A673 (cell line): ENCODE measurements at places on chromosomes 2 and 18. TPM values are rescaled to one million over a fixed set of nuclear protein-coding genes. Genes with fewer than 3 reads are reported as not detected.

DNA sequence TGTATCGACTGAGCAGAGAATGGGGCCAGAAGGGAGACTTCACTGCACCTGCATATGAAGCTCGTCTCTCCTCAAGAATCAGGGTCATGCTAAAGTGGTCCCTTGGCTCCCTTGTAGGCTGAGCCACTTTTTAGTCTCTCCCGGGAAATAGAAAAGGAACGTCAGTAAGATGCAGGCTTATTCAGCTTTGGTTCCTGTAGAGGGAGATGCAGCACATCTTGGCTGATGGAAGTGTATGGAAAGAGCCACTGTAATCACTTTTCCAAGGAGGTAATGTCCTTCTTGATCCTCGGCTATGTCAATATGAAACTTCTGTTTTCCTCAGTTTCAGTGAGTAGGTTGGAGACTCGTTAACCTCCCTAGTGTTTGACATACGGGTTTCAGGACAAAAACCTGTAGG lies 235.2 kb downstream of the GCA start:
- DNase-seq = no peak
- H3K27ac ChIP-seq = no peak overlapping the region
- no peaks in the 10 kb centered on the region for H3K27me3 ChIP-seq
- no peak overlapping the region for H3K4me3 ChIP-seq

Gene ACTG2
- 0.59 and 2.7 TPM in 2 replicates for total RNA-seq

- no peak for DNase-seq
- no peaks in the 10 kb centered on the region for H3K4me1 ChIP-seq
- H3K4me3 ChIP-seq = no peak overlapping the region
- no peak overlapping the region for H3K27ac ChIP-seq
- no peaks in the 10 kb centered on the region for H3K27me3 ChIP-seq
- no peaks in the 10 kb centered on the region for H3K36me3 ChIP-seq
Observed at GRCh38 chr2:119713819-119714490, 35.0 kb downstream of the TMEM177 start.

GRCh38 chr2:142756430-142756829 lies 121.0 kb upstream of the KYNU start:
- no peaks in the 10 kb centered on the region for H3K4me1 ChIP-seq
- no peak overlapping the region for H3K27ac ChIP-seq
- H3K27me3 ChIP-seq = no peaks in the 10 kb centered on the region
- H3K4me3 ChIP-seq = no peak overlapping the region

DNA sequence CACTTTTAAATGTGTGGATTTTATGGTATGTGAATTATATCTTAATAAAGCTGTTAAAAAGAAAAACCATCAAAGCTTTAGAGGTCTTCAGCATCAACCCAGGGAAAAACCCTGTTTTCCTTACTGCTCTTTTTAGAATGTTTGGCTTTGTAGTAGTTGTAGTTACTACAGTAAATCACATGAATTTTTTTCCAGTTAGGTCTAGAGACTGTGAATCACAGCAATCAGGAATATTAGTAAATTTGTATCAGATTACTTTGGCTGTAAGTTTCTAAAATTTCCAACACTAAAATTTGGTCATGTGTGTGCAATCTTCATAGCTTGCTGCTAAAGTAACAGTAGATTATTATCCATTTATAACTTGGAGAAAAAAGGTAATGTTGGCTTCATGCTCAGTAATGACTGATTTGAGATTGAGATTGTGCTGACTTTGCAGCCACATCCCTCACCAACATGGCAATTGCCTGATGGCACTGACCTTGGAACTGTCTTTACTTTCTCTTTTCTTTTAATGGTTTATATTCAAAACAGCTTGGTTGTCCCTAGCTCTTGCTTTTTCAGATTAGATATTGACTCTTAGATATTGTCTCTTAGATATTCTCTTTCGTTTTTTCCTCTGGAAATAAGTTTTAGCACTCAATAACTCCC lies 41.1 kb downstream of the LCLAT1 start:
- no peaks in the 10 kb centered on the region for H3K36me3 ChIP-seq
- no peaks in the 10 kb centered on the region for H3K27me3 ChIP-seq
- H3K4me3 ChIP-seq = no peak overlapping the region
- no peak overlapping the region for H3K27ac ChIP-seq
- peaks cover 12% of the 10 kb centered on the region for H3K4me1 ChIP-seq

DNA sequence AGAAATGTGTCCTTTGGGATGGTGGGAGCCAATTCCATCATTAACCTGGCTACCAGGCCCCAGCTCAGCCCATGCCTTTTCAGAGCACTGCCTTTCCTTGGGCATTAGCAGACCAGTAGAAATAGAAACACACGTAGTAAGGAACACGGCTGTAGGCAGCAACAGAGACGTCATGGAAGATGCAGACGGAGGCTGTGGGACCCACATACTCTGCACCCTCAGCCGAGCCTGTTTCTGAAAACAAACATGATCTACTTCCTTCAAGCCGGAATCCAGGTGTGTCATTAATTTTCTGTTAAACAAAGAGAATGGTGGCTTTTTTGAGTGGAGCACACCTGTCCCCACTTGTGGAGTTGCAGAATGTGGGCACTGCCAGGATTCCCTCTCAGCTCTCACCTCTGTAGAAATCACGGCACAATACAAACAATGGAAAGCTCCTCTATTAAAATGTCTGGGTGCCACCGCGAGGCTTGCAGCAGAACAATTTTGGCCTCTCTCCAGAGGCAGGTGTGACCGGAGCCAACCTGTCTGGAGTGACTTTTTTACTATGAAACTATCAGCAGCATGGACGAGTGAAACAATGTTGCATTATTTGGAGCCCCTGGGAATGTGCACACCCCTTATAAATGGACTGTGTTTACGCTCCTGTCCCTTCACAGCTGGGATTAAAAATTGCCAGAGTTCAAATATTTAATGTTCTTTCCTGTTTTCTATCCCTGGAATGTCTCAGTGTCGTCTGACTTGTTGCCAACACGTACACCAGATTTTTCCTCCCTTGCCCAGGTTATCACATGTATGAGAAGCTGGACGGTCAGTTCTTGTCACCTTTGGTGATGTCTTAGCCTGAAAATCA lies 31.7 kb downstream of the SPP2 start:
- no peak overlapping the region for H3K4me3 ChIP-seq
- H3K4me1 ChIP-seq = no peaks in the 10 kb centered on the region
- H3K36me3 ChIP-seq = no peaks in the 10 kb centered on the region

DNA sequence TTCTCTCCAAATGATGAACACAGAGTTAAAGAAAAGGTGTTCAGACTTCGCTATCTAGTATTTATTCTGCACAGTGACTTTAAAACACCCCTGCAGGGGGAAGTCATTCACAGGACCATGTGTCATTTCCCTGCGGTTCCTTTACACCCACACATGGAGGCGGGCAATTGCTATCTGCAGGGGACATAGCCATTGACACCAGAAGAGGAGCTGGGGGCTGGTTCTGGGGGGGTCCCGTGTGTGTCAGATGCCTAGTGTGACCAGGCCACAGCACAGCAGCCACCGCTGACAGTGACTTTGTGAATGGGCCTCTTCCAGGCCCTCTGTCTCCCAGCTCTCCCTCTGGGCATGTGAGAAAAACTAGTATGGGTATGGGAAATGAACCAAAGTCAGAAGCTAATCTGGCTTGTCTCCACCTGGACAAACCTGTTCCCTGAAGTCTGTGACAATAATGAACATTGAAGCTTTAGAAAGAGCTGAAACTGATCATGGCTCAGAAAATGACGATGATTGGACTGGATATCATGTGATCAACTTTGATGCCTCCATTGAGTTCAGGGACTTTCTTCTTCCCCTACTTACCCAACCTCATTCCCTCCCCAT lies 7.5 kb upstream of the GBX2 start:
- H3K27ac ChIP-seq = no peak overlapping the region
- peaks cover 82% of the 10 kb centered on the region for H3K27me3 ChIP-seq

Gene GCG
- not detected in 2 replicates for total RNA-seq

DNA sequence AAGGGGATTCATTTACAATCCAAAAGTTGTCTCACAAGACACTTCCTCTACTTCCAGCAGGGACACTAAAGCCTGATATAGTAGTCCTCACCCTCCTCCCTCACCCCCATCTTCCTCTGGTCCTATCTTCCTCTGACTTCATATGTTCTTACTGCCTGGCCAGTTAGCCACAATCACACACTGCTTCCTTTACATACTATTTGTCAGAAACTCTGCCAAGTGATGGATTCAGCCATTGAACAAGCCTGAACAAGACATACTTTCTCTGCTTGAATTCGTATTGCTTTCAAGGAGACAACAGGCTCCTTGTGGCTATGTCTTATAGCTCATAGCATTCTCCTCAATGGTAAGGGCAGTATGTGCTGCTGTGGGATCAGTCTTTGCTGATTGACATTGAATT lies 672.2 kb downstream of the BCL11A start:
- no peak for DNase-seq
- no peaks in the 10 kb centered on the region for H3K4me1 ChIP-seq
- no peak overlapping the region for H3K4me3 ChIP-seq
- no peak overlapping the region for H3K27ac ChIP-seq
- H3K36me3 ChIP-seq = no peaks in the 10 kb centered on the region

GRCh38 chr2:176763851-176764404 lies 448.7 kb upstream of the HNRNPA3 start:
- H3K36me3 ChIP-seq = no peaks in the 10 kb centered on the region
- no peak overlapping the region for H3K4me3 ChIP-seq
- no peak for DNase-seq
- H3K4me1 ChIP-seq = peaks cover 31% of the 10 kb centered on the region

DNA sequence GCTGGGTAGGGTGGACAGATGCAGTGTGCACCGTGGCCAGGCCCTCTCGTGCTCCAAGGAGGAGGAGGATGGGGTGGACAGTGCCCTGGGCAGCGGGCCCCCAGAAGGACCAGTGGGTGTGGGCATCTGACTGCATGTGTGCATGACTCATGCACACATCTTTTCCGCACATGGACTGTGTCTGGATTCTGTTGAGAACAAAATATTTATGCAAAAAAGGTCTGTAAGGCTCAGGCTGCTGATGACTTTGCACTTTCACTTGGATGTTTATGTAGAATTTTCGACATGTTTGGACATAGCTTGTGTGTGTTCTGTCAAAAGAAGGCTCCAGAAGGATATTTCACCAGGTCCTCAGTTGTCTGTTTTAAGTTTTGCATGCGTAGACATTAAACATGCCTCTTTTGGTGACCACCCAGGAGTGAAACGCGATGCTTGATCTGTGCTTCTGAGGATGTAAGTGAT lies 45.6 kb downstream of the MTCL1 start:
- H3K4me1 ChIP-seq = peaks cover 24% of the 10 kb centered on the region
- no peak overlapping the region for H3K4me3 ChIP-seq
- DNase-seq = peak; percentile 37
- no peaks in the 10 kb centered on the region for H3K27me3 ChIP-seq
- no peaks in the 10 kb centered on the region for H3K36me3 ChIP-seq

Gene TMEM198
- total RNA-seq = 4.6 and 7.6 TPM in 2 replicates

- H3K4me1 ChIP-seq = no peaks in the 10 kb centered on the region
- no peak for DNase-seq
- no peaks in the 10 kb centered on the region for H3K27me3 ChIP-seq
- H3K27ac ChIP-seq = no peak overlapping the region
- H3K36me3 ChIP-seq = no peaks in the 10 kb centered on the region
Observed at GRCh38 chr2:165287094-165287778, 48.0 kb downstream of the SCN2A start.

Gene TNFRSF11A
- total RNA-seq = 0.37 TPM in 2 replicates

DNA sequence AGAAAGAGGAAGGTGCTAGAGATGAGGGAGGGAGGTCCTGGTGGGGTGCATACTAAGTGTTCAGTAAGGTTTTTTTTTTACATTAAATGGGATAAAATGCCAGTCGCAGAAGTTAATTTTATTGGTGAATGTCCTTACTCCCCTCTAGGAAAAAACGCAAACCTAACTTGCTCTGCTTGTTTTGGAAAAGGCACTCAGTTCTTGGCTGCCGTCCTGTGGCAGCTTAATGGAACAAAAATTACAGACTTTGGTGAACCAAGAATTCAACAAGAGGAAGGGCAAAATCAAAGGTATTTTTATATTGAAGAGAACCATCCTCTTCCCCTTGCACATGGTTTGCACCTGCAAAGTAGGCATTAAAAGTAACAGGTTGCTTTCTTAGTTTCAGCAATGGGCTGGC lies 12.7 kb upstream of the IL18R1 start:
- H3K4me3 ChIP-seq = no peak overlapping the region
- no peak overlapping the region for H3K27ac ChIP-seq
- peaks cover 14% of the 10 kb centered on the region for H3K27me3 ChIP-seq
- no peaks in the 10 kb centered on the region for H3K4me1 ChIP-seq
- no peak for DNase-seq
